ENCODE measurements at places on chromosomes 2 and 18. TPM values are rescaled to one million over a fixed set of nuclear protein-coding genes. Genes with fewer than 3 reads are reported as not detected.
A peak's percentile ranks its signal among the peaks of the same experiment; 100 is the strongest.

- peak overlapping the region; percentile 88 for H3K4me3 ChIP-seq
- peak overlapping the region; percentile 98 for H3K27ac ChIP-seq
- DNase-seq = peak; percentile 91
- no peaks in the 10 kb centered on the region for H3K27me3 ChIP-seq
- peaks cover 82% of the 10 kb centered on the region for H3K4me1 ChIP-seq
Measured at GRCh38 chr2:230658877-230659652, 53.6 kb upstream of the CAB39 start.

DNA sequence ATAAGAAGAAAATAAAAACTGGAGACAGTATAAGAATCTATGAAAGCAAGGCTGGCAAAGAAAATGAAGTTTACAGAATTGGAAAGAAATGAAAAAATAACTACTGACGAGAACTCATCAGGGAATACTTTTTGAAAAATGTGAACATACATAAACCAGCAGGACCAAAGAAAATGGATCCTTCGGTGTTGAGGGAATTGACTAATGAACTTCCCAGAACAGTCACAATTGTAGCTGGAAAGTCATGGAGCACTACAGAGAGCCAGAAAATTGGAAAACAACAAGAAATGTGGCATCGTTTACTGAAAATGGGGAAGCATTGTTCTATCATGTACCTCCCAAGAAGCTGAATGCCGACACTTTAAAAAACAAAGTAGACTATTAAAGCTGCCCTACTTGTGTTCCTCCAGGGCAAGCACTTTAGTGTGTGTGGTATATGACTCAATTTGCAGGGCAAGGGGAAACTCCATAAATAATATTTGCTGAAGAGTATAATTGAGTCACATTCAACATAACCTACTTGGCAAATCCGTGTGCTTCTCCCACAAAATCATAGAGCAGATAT, 1221.6 kb upstream of the NRXN1 start:
- no peak overlapping the region for H3K4me3 ChIP-seq
- H3K27me3 ChIP-seq = no peaks in the 10 kb centered on the region
- H3K4me1 ChIP-seq = no peaks in the 10 kb centered on the region
- no peak for DNase-seq
- no peaks in the 10 kb centered on the region for H3K36me3 ChIP-seq
- no peak overlapping the region for H3K27ac ChIP-seq

- H3K36me3 ChIP-seq = no peaks in the 10 kb centered on the region
- H3K27ac ChIP-seq = no peak overlapping the region
- no peak overlapping the region for H3K4me3 ChIP-seq
- DNase-seq = no peak
- no peaks in the 10 kb centered on the region for H3K4me1 ChIP-seq
Measured at GRCh38 chr2:96656540-96656939, 14.0 kb downstream of the FER1L5 start.

DNA sequence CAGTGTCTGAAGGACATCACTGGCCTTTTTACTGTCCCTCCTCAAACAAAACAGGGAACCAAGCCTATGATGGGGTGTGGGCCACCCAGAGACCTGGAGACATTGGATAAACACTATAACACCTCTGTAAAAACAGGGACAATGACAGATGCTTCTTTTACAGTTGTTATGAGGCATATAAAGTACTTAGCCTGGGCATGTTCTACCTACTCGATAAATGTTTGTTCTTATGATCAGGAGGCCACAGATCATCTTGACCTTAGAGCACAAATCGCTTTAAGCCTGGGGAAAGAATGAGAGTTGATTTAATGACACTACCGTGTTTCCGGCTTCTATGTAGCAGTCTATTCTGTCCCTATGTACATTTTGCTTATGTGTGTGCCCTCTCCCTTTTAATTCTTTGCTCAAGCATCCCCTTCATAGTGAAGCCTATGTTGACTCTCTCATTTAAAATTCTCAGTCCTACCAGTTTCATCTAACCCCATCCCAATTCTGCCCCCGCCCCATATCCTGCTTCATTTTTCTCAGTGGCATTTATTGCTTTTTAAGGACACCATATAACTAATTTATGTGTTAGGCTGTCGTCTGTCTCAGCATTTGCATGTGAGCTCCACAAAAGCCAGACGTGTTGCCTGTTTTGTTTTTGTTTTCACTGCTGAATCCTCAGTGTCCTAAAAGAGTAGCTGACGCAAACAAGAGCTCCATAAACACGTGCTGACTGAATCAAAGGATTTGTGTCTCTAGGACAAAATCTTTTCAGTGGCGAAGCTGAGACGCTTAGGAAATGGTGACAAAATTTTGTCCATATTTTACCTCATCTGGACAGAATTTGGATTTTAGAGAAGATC, 182.3 kb upstream of the ST6GAL2 start:
- H3K27ac ChIP-seq = no peak overlapping the region
- DNase-seq = no peak
- H3K4me3 ChIP-seq = no peak overlapping the region
- no peaks in the 10 kb centered on the region for H3K27me3 ChIP-seq
- H3K36me3 ChIP-seq = no peaks in the 10 kb centered on the region

Gene LGALSL
- total RNA-seq = 2.8 TPM

Gene TMEM247
- total RNA-seq = not detected

Gene ST8SIA3
- total RNA-seq = not detected
